ENCODE measurements at places on chromosomes 2 and 18.

DNA sequence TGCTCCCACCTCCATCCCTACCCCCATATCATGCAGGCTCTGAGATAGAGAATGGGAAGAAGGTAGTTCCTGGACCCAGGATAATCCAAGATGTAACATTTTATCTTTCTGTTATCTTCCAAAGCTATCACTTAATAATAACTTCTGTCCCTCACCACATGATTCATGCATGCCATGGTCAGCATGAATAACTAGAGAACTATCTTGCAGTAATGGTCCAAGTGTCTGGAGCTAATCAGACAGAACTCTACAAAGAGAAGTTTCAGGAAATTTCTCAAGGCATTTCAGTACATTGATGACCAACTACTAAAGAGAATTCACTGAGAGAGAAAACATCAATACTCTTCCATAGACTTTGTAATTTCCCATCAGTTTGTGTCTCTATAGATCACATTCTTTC, 1469.7 kb upstream of the PIK3C3 start:
- DNase-seq = no peak

GRCh38 chr2:129723277-129724020, 256.0 kb upstream of the RAB6C start:
- DNase-seq = no peak

- DNase-seq = no peak
Observed at GRCh38 chr18:12456441-12456840, 48.7 kb downstream of the PRELID3A start.

DNA sequence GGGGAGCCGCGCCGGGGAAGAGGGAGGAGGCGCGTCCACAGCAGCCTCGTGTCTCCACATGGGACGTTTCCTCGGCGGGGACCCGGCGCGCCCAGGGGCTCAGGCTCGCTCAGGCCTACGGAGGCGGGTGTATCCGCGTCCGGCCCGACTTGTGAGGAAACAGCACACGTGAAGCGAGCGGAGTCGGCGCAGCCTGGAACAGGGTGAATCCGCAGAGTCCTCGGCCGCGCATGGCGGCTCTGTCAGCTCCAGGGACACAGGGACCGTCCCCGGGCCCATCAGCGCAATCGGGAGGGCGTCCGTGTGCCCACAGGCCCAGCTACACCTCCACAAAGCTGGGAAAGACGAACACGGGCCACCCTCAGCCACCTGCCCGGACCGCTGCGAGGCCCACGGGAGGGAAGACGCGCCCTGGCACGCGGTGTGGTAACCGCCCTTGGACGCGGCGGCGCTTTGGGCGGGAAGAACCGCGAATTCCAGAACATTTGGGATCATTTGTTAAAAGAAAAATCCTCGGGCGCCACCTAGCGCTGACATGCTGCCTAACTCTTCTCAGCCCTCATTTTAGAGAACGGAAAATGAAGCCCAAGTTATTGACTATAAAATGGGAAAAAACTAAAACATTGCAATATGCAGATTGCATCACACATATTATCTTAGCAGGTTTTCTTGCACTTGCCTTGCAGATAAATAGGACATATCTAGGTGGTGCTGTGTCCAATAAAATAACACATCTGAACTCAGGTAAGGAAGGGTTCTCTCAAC, 40.4 kb downstream of the TMEM18 start:
- no peak for DNase-seq

Measured in NCI-H2227 treated with DMSO at 0.1 percent for 48 hours (cell line).